Fibroblast of the aortic adventitia (primary cell): ENCODE measurements at places on chromosomes 12 and 14.

GRCh38 chr14:102089621-102090343, 2.9 kb upstream of the HSP90AA1 start:
- no peak for DNase-seq

DNA sequence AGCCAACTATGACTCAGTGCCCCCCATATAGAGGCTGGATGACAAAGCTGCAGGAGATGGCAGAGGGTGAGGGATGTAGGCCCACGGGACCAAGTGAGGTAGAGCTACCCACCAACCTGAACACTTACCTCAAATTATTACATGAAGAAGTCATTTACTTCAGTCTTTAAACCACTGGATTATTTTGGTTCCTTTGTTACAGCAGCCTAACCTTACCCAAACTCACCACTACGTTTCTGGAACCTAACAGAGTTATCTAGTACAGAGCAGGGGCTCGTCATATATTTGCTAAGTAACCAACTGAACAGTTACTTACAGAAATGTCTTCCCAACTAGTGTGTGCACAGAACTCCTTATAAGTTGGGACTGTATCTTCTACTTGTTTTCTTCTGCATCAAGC, 85.2 kb upstream of the IGF1 start:
- no peak for DNase-seq

- DNase-seq: no peak
Observed at GRCh38 chr14:100540926-100541620, 46.1 kb downstream of the BEGAIN start.

DNA sequence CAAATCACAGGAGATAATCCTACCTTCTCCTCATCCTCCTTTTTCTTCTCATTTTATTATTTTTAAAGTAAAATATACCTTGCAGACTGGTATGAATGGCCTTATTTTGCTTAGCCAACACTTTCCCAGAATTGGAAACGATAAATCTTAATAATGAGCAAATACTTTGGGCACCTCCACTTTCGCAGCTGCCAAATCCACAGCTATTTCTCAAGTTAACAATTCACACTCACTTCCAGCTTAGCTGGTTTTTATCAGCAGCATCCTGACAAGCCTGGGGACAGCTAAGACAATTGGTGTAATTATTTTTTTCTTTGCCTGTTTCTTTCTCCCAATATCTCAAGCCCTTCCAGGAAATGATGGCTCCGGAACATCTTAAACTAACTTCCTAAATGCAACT, 867.5 kb upstream of the TMEM132C start:
- peak; percentile 69 for DNase-seq

DNA sequence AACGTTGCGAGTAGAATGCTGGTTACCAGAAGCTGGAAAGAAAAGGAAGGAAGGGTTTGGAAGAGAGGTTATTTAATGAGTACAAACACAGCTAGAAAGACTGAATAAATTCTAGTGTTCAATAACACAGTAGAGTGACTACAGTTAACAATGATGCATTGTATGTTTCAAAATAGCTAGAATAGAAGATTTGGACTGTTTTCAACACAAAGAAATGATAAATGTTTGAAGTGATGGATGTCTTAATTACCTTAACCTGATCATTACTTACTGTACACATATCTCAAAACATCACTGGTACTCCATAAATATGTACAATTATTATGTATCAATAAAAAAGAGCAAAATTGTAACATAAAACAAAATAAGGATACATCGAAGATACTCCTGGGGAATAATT, 1221.8 kb upstream of the SEL1L start:
- no peak for DNase-seq

DNA sequence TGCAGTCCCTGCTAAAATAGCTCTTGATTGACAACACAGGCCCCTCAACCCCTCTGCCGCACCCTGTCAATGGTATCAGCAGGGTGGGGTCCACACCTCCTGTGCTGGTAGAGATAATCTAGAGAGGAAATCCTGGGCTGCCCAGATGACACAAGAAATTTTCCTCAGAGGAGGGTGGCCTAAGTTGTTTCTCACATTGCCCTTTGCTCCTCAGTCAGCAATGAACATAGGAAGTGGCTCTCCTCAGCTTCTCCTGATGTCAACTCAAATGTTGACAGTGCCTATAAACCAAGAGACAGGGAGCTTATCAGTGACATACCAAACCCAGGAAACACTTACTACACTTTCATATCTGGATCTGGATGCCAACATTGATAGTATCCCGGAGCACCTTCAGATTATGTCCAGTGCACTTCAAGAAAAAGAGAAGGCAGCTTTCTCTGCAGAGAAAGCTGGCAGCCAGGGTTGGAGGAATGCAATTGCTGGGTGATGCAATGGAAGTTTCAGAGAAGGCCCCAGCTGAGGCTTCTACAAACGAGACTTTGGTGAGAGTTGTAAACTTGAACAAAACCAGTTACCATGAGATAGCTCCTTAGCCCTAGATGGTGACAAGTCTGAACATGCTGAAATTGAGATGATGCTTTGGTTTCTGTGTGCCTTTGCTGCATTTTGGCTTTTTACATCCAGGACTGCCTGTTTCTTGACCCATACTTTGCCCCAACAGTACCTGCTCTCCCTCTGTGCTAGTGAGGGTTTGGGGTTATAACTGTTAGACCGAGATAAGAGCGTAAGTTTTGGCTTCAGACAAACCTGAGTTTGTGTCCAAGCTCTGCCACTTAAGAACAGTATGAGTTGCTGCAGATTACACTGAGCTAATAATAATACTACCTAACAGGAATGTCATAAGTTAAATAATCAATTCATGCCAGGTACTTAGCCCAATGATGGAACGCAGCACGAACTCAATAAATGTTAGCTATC, 183.5 kb downstream of the NUAK1 start:
- peak; percentile 50 for DNase-seq

GRCh38 chr14:92310776-92311375, 12.1 kb upstream of the SLC24A4 start:
- DNase-seq: no peak

DNA sequence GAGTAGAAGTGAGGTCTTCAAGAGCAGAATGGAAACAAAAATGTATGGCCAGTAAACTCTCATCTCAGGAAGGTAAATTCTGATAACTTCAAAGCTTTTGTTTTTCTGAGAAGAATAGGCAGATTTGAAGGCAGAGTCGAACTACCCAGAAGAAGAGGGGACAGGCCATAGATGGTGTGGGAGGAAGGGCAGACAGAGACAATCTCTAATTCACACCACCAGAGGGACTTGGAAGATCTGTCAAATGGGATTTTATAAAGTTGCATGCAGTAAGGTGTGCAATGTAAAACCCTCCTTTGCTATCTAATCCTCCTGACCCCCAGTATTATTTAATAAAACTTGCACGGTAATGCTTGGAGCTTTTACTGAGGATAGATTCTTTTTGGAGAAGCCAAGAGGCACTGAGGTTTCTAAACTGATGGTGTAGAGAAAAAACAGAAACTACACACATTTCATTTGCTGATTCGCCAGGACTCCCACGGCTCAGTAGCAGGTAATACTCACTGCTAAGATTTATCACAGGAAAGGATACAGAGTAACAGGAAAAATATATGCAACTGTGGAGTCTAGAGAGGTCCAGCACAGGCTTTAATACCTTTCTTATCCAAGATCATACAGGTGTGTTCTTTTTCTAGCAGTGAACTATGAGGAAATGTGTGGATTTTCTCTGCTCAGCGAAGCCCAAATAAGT, 18.3 kb downstream of the SLC38A2 start:
- DNase-seq: no peak

GRCh38 chr12:124637581-124637981, 70.2 kb upstream of the NCOR2 start:
- no peak for DNase-seq

DNA sequence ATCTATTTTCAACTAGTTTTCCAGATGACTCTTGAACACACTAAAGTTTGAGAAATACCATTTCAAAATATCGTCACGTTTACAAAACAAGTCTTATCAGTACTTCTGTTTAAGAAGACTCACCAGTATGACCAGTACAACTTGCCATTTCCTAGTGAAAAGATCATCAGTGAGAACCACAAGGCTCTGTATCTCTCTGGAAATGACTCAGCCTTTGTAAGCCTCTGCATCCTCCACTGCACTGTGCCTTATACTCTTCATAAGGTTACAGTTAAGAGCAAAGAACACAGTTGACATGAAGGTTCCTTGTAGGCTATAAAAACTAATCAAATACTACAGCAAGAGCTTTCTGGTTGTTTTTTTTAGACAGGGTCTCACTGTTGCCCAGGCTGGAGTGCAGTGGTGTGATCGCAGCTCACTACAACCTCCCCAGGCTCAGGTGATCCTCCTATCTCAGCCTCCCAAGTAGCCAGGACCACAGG, 5.7 kb upstream of the VTI1B start:
- peak; percentile 88 for DNase-seq

GRCh38 chr14:54338696-54339317, 58.0 kb upstream of the CDKN3 start:
- DNase-seq: peak; percentile 75

GRCh38 chr14:38391334-38391733, 135.4 kb upstream of the CLEC14A start:
- DNase-seq: peak; percentile 26

- DNase-seq: no peak
Observed at GRCh38 chr14:102378830-102379229, 16.1 kb downstream of the TECPR2 start.

GRCh38 chr14:83007641-83008225, 1474.1 kb upstream of the SEL1L start:
- DNase-seq: no peak

DNA sequence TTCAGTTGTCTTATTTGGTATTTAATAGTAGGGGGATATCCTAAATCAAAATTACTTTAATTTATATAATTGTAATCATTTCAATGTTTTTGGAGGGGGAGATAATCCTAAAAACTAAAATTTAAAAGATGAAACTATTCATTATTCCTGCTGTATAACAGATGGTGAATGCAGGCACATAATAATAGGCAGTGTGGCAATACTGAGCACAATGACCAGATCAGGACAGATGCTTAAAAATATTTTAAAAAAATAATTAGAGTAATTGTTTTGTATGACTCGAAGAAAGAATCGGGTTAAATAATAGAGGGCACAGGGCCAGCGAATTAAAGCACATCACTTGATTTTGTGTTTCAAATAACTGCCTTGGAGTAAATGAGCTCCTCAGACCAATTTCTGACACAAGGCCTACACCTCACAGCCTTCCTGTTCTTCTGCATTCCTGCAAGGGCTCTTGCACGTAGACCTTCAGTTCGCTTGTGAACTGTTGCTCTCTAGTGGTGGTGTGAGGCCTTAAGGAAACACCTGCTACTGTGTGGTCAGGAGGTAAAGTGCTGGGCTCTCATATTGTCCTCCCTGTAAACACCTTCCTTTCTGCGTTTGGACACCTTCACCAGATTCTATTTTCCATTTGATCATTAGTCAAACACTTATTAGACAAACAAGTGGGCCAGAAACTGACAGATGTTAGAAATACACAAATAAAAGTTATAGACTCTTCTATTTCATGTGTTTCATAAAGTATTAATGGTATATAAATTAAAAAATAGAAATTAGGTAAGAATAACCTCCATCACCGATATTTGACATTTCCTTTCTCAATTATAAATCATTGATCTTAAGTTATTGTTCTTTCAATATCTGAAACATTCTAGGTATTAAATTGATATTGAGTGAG, 29.3 kb upstream of the KLRF1 start:
- DNase-seq: peak; percentile 47

- DNase-seq: no peak
Observed at GRCh38 chr12:131893605-131894312, 663 bp upstream of the ULK1 start.

DNA sequence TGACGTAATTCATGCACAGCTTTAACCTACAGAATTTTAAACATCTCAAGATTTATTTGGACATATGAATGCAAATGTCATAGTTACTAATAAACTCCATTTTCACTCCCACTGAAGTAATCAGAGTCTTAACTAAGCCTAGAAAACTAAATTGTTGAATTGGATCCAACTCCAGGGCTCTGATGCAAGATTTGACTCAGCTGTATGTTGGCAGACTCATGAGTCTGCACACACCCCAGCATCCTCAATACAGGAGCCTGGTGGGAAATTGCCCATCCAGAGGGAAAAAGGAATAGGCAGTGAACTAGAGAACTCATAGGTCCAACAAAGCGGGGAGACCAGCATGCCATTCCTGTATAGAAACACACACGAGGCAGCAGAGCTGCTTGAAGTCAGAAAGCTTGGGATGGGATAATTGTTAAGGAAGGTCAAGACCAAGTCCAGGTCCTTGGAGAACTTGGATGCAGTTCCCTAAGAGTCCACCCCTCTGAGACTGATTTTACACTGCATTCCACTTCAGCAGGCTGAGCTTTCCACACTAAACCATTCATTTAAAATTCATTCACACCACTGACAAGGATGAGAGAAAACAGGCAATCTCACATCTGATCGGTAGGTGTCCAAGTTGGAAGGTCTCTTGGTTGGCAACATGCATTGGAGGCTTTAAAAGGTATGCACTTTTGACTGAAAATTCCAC, 14.4 kb downstream of the TMTC1 start:
- DNase-seq: peak; percentile 95

GRCh38 chr12:118063576-118064391, 2.8 kb upstream of the WSB2 start:
- peak; percentile 63 for DNase-seq

GRCh38 chr12:108890208-108890607, 10.3 kb downstream of the DAO start:
- peak; percentile 11 for DNase-seq

GRCh38 chr12:121776190-121777098, 17.0 kb downstream of the RHOF start:
- DNase-seq: peak; percentile 61

DNA sequence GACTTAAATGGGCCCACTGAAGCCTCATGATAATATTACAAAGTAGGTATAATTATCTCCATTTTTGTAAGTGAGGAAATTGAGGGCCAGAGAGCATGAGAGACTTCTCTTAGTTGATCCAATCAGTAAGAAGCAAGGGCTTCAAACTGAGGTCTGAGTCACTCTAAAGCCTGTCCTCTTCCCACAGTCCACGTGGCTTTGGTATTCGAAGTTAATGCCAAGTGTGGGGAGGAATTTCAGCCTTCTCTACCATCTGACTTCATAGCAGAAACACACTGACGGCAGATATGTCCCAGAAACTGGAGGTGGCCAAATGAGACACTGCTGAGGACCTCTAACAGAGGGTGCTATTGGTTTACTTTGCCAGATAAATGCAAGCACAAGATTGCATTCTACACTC, 114.4 kb upstream of the OVCH1 start:
- DNase-seq: peak; percentile 80

DNA sequence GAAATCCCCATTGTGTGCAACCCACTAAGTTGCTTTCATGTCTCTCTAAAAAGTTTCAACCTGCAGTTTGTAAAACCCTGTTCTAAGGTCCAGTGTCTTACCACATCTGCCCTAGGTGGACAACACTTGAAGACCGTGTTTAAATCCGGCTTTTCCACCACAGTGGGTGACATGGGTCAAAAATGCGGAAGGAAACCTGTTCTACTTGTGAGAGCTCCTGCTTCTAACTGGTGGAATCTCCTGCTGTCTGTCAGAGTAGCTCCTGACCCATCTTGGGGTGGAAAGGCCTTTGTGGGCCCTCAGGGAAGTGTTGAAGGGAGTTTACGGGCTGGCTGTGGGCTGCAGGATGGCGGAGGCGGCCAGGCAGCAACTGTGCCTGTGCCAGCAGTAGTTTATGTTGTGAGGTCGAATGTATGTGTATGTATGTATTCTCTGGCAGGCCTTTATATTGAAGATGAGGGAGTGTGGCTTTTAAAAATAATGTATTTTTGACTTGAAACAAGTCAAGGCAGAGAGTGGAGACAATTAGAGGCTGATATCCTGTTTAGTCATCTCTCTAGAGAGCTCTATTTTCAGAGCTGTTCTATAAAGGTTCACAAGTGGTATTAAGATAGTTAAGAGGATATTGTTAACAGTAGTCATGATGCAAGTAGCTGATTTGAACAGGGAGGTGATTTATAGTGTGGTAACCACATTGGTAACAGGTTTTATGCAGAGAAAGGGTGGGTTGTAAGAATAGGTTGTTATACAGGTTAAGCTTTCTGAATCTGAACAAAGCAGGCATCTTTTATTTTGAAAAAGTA, 67.0 kb downstream of the PRKCH start:
- DNase-seq: peak; percentile 50
